CD4-positive, alpha-beta T cell treated with Interleukin-2 at 100 ng/mL for 4 hours (primary cell): ENCODE measurements at places on chromosomes 13 and 19.

DNA sequence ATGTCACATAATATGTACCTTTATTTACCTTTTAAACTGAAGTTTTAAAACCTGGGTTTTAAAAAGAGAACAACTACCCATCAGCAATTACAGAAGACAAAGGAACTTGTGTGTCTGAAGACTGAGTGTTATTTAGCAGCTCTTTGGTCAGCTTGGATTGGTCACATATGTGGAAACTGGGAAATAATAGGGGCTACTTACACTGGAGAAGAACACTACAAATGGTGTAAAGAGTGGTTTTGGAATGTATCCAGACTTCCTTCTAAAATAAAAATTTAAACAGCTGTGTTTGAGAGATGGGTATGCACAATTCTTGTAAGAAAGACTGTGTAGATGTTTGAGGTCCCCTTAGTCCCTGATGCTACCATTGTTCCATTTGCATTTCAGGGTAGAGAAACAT is 13.3 kb downstream of the TNFRSF19 start:
- no peak for DNase-seq

- no peak for DNase-seq
Observed at GRCh38 chr19:51712461-51713081, 11.2 kb downstream of the HAS1 start.

DNA sequence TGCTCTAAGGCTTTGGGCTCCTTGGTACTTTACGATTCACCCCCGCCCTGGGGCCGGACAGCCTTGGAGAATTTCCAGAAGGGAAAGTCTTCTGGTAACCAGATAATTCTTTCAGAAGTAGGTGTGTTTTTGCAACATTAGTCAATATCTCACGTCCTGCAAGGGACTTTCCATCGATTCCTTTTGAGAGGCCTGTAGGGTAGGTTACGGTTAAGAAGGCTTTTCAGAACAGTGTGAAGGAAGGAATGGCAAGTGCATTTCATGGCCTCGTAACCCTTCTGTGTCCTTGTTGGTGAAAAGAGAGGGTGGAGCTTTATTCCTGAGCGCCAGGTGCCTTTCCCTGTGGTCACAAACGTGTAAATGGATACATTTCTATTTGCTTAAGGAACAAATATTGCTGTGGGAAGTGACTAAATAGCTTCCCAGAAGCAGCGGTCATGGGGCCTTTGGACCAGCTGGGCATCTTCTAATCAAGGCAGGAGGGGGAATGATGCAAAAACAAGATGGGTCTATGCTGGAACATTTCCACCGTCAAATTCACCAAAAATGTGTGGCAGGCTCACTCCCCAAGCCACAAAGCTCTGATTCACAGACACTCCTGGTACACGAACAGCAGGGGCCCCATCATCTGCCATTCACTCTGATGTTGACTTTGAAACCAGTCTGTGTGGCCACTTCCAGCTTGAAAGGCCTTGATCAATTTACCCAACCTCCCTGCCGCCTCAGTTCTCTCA is 99.2 kb downstream of the ANKRD10 start:
- DNase-seq: no peak

DNA sequence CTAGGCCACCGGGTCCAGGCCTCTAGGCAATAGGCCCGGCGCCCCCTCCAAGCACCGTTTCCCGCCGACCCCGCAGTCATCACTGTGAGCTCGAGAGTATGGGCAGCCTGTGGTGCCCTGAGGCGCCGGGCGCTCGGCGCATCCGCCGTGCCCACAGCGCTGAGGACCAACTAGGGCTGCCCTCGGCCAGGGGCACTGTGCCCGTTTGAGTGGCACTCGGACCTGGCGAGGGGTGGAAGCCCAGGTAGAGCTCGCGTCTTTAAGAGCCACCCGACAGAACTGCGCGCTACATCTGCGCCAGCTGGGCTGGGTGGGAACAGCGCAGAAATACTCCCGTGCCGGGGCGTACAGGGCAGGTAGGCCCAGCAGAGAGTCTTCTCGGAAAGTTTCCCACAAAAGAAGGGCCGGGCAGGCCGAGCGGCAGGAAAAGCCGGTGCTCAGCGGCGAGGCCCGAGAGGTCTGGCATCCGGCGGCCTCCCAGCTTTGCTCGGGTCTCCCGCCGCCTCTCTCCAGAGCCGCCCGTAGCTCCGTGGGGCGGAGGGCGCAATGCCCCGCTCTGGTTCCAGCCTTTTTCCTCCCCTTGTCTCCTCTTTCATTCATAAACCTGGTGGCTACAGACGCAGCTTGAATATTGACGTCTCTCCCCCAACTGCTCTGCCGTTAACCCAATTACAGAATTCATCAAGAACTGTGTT is 5.4 kb upstream of the SOX1 start:
- DNase-seq: no peak

DNA sequence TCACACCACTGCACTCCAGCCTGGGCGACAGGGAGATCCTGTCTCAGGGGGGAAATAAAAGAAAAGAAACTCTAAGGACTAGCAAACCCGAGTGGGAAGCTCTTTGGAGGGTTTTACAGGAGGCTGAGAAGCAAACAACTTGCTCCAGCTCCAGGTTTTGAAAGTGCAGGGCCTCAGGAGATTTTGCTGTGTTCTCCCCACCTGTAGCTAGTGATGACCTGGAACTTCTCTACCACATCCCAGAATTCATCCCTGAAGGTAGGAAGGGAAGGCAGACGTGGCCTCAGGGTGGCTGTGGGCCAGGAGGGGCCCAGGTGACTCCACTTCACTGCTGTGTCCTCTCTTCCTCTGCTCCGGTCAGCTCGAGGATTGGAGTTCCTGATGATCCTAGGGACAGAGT is 16.3 kb upstream of the PSMD8 start:
- DNase-seq: no peak
